LoVo (cell line): ENCODE measurements at places on chromosomes 11 and 22.

DNA sequence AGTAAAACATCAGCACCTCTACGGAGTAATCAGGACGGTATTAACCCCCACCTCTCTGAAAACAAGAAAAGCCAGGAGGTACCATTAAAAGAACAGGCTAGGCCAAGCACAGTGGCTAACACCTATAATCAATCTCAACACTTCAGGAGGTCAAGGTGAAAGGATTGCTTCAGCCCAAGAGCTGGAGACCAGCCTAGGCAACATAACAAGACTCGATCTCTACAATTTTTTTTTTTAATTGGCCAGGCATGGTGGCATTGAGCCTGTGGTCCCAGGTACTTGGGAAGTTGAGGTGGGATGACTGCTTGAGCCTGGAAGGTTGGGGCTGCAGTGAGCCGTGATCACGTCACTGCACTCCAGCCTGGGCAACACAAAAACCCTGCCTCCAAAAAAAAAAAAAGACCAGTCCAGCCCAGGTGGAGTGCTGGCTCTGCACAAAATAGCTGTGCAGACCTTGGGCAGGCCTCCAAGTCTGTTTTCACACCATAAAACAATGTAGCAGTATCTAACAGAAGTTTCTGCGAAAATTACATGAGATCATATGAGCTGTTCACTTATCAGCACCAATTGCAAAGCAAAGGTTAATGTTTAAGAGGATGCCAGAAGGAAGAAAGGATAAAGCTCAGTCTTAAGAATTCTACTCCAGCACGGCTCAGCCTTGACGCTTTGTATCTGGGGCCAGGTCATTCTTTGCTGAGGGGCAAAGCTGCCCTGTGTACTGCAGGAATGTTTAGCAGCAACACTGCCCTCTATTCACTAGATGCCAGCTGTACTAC lies 14.8 kb downstream of the CHKA start:
- no peak for DNase-seq

GRCh38 chr11:34707462-34707840 lies 86.6 kb downstream of the EHF start:
- DNase-seq: no peak

DNA sequence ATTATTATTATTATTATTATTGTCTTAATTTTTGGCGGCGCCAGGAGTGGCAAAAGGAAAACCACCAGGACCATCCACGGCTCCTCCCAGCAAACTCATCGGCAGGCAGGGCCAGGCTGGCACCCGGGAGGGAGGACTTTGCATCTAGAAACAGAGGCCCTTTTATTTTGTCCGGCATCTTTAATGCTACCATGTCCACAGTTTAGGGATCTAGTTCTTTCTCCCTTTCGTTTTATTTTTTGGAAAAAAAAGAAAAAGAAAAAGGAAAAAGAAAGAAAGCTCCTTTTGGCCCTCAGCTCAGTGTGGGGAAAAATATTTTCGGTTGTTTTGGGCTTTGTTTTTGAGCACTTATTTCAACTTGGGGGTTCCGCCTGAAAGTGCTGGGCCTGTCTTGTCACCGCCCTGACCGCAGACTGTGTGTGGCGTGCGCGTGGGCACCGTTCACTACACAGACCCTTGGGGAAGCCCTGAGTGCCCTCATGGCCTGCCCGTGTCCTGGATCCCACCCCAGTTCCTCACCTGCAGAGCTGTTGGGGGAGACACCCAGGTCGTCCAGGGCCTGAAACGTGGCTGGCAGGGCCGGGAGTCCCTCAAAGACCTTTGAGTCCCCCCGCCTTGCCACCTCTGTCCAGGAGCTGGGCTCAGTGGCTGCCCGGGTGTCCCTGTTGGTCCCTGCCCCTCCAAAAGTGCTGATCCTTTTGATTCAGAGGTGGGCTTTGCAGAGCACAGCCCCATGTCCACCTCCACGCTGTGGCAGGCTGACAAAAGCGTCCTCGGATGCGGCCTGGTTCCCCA lies 69.1 kb upstream of the PPARA start:
- DNase-seq: no peak

GRCh38 chr11:35214792-35215193 lies 75.8 kb downstream of the CD44 start:
- DNase-seq: peak; percentile 6
